RPMI8226 (cell line): ENCODE measurements at places on chromosomes 11 and 22.

DNA sequence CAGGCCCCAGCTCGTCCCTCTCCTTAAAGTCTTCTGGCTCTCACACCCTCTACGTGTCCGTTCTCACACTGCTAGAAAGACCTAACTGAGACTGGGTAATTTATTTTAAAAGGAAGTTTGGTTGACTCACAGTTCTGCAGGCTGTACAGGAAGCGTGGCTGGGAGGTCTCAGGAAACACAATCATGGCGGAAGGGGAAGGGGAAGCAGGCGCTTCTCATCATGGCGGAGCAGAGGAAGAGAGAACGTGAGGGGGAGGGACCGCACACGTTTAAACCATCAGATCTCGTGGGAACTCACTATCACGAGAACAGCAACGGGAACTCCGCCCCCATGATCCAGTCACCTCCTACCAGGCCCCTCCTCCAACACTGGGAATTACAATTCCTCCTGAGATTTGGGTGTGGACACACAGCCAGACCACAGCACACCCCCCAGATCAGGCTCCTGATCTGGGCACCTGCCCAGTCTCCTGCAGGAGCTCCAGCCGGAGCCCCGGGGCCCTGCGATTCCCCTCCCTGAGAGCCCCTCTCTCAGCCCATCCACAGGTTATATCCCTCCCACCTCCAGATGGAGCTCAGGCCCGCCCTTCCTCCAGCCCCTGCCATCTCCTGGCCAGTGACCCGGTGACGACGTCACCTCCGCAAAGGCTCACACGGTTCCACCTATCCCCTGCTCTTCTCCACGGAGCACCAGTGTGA lies 170.2 kb downstream of the BRD1 start:
- peak; percentile 72 for DNase-seq

- DNase-seq = no peak
Observed at GRCh38 chr11:123195188-123196059, at the start of gene CLMP. Gene CLMP, minus strand, starts transcription at chr11:123195248. Its CDS starts 308 bp downstream, at chr11:123194940.

- peak; percentile 3 for DNase-seq
Observed at GRCh38 chr11:313787-314553, at the start of gene IFITM1. Gene IFITM1, plus strand, starts transcription at chr11:314040. Its CDS starts 131 bp downstream, at chr11:314171.

DNA sequence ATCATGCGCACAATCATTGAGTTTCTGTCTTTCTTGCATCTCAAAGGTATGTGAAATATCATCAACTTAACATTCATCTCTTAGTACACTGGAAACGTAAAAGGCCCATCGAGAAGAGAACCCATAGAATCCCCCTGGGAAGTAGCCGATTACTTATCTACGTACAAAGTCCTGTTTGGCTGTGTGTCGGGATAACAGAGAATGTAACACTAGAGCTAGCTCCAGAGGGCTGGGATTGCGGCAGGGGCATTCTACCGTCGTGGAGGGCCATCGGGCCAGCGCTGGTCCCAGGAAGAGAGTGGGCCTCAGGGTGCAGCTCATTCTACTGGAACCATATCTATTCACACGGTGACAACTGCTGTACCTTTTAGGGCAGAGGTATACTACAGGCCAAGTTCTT lies 4.5 kb downstream of the GAL start:
- no peak for DNase-seq

DNA sequence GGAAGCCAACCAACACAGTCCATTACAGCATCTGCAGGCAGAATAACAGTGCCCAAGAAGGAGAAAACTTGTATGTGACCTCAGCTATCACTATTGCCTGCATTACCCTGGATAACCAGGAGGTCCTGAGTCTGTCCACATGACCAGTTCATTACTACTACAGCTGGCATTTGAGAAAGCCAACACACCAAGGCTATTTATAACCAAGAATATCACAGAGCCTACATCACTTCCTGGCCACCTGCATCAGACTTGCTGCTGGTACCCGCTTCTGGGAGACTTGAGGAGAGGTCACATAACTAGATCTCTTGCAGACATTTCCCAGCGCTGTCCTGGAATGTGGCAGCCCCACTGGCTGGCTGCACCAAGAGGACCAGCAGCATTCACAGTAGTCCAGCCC lies 11.1 kb upstream of the OR56B4 start:
- peak; percentile 52 for DNase-seq

GRCh38 chr11:83063073-83063754 lies 8.5 kb downstream of the RAB30 start:
- peak; percentile 89 for DNase-seq

DNA sequence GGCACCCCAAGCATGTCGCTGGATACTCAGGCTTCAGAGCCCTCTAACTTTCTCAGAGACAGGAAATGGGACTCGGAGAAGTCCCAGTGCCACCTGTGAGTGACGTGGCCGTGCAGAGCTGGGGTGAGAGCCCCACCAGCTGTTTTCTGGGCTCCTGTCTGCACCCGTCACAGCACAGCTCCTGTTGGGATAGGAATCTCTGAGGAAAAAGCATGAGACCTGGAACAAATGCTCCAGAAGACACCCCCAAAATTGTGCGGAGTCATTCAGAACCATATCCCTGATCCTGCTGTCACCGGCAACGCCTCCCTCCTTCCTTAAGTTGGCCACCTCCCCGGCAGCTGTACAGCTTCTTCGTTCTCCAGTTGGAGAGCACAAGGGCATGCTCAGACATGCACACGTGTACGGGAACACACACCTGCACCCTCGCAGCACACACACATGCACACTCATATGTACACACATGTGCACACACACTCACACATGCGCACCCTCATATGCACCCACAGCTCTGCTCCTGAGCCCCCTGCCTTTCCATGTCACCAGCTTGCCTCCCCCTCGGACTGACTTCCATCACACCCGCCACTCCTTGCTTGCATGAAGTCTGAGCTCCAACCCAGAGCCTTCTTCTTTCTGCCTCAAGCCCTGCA lies 1430.0 kb downstream of the BRD1 start:
- DNase-seq = no peak

DNA sequence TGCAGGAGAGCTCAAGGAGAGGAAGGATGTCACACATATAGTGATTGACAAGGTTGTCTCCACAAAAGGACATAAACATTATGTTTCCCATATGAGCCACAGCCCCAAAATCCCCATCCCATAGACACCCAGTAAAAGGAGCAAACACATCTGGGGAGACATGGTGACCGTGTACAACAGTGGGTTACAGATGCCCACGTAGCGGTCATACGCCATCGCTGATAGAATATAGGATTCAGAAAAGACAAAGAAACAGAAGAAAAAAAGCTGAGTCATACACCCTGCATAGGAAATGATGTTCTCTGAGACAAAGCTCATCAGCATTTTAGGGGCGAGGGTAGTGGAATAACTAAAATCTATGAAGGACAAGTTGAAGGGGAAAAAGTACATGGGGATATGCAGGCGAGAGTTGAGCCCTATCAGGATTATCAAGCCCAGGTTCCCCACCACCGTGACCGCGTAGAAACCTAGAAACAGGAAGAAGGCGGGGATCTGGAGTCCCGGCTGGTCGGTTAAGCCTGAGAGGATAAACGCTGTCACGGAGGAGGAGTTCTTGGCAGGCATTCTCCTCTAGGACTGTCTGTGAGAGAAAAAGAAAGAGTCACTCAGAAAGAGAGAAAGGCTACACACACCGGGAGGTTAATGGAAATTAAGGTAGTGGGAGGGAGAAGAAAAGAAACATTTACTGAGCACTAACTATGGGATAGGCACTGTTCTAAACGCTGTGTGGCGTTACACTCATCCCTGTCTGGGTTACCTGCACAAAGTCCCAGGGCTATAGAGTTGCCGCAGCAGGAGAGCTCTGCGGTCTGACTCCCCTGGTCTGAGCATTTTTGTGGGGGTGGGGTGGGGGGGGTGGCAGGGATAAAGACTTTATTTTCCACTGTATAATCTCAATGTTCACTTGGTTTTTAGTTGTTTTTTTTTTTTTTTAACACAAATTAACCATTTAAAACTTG lies 36.1 kb upstream of the OR8B8 start:
- peak; percentile 39 for DNase-seq
